ELR (cell line): ENCODE measurements at places on chromosomes 6 and 20.

DNA sequence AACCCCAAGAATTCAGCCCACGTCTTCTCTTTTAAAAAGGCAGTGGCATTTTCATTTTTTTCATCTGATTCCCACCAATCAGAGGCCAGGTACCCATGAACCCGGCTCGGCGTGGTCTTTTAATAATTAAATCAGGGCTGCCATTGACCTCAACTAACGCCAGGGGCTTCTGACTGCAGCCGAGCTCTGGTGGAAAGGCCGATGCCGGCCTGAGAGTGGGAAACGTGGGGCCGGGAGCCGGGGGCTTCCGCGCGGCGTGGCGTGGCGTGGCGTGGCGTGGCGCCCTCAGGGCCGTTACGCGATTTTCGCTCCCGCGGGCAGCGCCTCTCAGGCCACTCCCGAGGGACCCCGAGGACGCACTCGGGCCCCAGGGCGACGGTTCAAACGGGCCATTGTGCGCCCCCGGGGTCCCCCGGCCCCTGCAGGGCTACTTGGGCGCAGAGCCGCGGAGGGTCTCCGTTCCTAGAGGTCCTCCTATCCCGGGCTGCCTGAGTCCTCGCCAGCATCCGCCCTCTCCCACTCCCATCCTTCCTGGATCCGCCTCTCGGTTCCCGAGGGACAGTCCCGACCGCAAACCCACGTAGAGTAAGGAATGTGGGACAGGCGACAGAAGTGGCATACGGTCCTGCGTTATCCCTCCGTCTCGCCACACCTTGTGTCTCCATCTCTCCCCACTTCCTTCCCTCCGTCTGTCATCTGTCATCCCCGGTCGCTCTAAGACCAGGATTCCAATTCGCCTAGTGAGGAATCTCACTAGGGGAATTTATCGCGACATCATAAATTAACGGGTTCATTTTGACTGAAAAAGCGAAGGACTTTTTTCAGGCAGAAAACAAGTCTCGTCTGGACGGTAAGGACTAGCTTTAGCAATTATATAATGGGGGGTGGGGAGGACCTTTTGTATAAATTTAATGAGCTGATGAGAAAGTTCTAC, 876 bp upstream of the TBPL1 start:
- peak; percentile 88 for DNase-seq

GRCh38 chr6:100456908-100457235, 7.8 kb downstream of the SIM1 start:
- peak; percentile 53 for DNase-seq

DNA sequence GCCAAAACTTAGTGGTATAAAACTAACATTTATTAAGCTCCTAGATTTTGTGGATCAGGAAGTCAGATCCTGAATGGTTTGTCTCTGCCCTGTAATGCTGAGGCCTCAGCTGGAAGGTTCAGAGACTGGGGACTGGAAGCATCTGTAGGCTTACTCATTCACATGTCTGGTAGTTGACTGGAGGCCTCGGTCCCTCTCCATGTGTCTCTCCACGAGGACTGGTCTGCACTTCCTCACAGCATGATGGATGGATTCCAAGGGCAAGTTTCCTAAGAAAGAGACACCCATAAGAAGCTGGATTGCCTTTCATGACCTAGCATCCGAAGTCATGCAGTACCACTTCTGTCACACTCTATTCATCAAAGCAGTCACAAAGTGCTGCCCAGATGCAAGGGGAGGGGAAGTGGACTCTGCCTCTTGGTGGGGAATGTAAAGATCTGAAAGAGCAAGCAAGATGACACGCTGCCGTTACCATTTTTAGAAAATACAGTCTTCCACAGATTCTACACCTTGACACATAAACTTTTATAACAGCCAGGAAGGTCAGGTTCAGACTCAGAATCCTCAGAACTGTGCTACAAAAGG, 17.2 kb upstream of the MDGA1 start:
- DNase-seq: no peak

DNA sequence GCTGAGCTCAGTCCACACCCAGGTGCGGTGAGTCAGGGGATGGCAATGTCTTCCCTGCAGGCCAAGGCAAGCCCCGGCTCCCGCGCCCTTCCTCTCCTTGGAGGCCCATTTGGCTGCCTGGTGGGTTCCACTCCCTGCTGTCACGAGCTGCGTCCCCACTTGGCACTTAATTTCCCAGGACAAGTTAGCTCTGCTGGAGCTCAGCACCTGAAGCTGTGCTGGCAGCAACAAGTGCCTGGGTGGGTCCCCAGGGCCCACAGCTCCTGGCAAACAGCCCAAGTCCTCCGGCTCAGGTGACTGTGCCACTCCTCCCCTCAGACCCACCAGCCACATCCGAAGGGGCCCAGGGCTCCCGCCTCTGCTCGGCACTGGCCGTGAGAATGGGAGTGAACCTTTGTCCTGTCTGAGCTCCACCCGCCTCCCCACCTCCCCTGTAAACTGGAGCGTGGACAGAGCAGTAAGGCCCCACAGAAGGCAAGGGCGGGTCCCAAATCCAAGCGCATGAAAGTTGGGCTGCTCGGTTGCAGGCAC, 16.9 kb downstream of the LAMA5 start:
- peak; percentile 60 for DNase-seq

- DNase-seq: no peak
Observed at GRCh38 chr6:23533311-23533710, 592.7 kb upstream of the NRSN1 start.

- DNase-seq: no peak
Observed at GRCh38 chr20:35277127-35277526, 795 bp downstream of the MMP24OS start.

- no peak for DNase-seq
Observed at GRCh38 chr6:142339968-142340658, 38.3 kb downstream of the ADGRG6 start.
